A549 treated with dexamethasone at 1 μM for 4 hours (cell line): ENCODE measurements at places on chromosomes 7 and 10. TPM values are rescaled to one million over a fixed set of nuclear protein-coding genes. Genes with fewer than 3 reads are reported as not detected.

Gene ARL3
- total RNA-seq: 12.8 to 15.9 TPM (median 13.5 TPM) in 5 replicates

Gene GAD2
- total RNA-seq: not detected in 5 replicates

Gene TSPAN12
- 0.27 to 1.1 TPM (median 0.41 TPM) in 5 replicates for total RNA-seq

Gene LEP
- total RNA-seq: not detected in 5 replicates

Gene ACADSB
- 6.5 to 11.9 TPM (median 9.4 TPM) in 5 replicates for total RNA-seq

Gene DGKI
- total RNA-seq: 0.19 to 0.43 TPM (median 0.22 TPM) in 5 replicates

Gene NKX1-2
- 0.02 to 0.08 TPM (median 0.05 TPM) in 4 of 5 replicates, not detected in the other for total RNA-seq

Gene PRKAR2B
- 2.4 to 2.8 TPM (median 2.7 TPM) in 5 replicates for total RNA-seq

Gene CTAGE8
- total RNA-seq: not detected in 5 replicates

Gene NANOS1
- total RNA-seq: 2.4 to 3.6 TPM (median 3.4 TPM) in 5 replicates

Gene NEURL1
- total RNA-seq: 0.55 to 0.88 TPM (median 0.73 TPM) in 5 replicates

Gene C10orf53
- not detected in 5 replicates for total RNA-seq

Gene MUC3A
- total RNA-seq: 13.2 to 27.0 TPM (median 23.2 TPM) in 5 replicates

Gene EEPD1
- total RNA-seq: 57.9 to 69.9 TPM (median 58.4 TPM) in 5 replicates

Gene HABP2
- total RNA-seq: 0.07 to 0.14 TPM (median 0.11 TPM) in 5 replicates

Gene GOLGA7B
- total RNA-seq: 3.1 to 4.2 TPM (median 3.8 TPM) in 5 replicates

Gene AGAP5
- total RNA-seq: 1.3 to 2.7 TPM (median 2.4 TPM) in 5 replicates

Gene TMEM196
- not detected in 5 replicates for total RNA-seq
